ENCODE measurements at places on chromosomes 16 and 17.

DNA sequence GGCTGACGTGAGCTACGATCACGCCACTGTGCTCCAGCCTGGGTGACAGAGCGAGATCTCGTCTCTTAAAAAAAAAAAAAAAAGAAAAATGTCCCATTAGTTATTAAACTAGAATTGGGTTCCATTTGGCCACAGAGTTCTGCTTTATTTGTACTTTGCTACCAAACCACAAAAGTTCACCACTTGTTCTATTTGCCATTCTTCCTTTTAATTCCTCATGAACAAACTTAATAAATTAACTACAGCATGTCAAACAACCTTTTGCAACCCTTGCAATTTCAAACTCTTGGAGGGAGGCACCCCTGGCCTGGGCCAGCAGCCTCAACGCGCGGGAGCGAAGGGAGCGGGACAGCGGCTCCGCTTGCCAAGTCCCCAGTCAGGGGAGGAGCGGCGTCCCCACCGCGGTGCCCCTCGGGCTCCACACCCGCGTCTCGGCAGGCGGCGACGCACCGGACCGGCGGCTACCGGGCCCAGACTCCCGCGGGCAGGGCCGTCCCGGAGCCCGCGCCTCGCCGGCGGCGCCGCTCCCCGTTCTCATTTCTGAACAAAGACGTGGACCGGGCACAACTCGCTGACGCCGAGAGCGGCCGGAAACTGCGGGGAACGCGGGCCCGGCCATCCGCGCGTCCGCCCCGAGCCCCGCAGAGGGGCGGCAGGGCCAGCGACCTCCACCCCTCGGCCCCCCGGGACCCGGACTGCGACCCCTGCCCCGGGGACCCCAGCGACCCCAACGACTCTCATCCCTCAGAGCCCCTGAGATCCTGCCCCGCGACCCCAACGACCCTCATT is 775 bp downstream of the CYTH1 start:
- peak; percentile 90 for DNase-seq

GRCh38 chr17:44124118-44124438 is 637 bp upstream of the HDAC5 start:
- DNase-seq = no peak

DNA sequence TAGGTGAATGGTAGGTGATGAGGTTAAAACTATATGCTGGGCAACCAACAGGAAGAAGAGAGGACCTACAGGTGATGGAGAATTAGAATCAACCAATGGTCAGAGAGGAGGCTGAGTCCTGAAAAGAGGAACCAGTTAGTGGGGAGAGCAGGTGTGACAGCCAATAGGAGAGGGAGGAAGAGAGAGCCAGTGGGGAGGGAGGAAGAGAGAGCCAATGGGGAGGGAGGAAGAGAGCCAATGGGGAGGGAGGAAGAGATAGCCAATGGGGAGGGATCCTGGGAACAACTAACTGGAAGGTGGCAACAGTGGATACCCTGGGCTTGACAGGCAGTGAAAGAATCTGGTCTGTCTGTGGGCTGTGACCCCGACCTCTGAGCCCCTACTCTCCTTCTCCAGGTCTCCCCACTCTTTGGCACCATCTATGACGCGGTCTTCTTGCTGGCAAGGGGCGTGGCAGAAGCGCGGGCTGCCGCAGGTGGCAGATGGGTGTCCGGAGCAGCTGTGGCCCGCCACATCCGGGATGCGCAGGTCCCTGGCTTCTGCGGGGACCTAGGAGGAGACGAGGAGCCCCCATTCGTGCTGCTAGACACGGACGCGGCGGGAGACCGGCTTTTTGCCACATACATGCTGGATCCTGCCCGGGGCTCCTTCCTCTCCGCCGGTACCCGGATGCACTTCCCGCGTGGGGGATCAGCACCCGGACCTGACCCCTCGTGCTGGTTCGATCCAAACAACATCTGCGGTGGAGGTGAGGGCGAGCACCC is 3.7 kb downstream of the GUCY2D start:
- DNase-seq = no peak

GRCh38 chr16:73067671-73068540 is 20.0 kb upstream of the ZFHX3 start:
- no peak for DNase-seq

- no peak for DNase-seq
Observed at GRCh38 chr17:42975265-42975664, 4.6 kb downstream of the PTGES3L start.

DNA sequence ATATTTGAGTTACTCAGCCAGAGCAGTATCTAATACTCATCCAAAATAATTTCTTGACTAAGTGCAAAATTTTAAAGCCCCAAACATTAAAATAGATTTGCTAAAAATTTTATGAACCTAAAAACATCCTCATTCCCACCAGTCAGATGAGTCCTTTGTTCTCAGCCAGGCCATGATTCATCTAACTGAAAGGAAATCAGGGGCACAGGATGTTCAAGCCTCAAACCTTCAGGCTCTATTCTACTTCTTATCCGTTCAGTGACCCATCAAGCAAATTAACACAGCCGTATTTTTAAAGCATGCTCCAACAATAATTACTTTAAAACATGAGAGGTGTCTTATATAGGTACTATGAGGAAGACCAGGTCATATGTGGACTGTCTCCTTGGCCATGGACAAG is 176.5 kb upstream of the MON1B start:
- DNase-seq = no peak

DNA sequence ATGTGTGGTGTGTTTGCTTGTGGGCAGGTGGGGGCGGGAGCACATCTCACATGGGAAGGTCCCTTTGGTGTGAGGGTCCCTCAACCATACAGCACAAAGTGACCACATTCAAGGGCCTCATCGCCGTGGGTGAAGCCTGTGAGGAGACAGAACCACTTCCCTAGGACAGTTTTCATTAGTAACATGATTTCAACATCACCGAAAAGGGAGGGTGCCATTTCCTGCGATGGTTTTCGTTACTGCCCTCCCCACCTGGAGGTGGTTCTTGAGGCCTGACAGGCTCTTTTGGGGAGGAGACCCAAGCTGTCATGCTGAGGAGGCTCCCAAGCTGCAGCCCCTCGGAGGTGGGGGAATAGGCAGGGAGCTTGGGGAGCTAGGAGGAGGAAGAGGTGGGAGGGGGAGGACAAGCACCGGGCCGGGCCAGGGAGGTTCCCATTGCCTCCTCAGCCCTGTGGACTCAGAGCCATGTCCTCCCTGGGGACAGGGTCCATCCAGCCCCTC is 9.5 kb downstream of the CD300LB start:
- no peak for DNase-seq

- DNase-seq = no peak
Observed at GRCh38 chr17:27475981-27476895, 20.0 kb downstream of the KSR1 start.

DNA sequence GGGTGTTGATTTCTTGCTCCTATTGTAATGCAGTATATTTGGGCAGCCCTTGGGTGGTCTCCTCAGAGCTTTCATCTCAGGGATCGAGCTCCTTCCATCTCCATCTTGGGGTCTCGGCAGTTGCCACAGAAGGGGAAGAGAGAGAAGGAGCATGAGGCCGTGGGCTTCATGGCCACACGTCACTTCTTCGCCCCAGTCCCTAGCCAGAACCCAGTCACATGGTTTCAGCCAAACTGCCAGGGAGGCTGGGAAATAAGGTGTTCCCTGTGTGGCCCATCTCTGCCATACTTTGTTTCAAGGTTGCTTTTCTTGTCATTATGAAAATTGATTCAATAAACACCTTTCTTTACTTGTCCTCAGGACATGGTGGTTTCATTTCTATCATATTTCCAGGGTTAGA is 68.4 kb upstream of the NKD1 start:
- DNase-seq = no peak

- no peak for DNase-seq
Observed at GRCh38 chr17:80938556-80938955, 53.1 kb upstream of the CHMP6 start.

DNA sequence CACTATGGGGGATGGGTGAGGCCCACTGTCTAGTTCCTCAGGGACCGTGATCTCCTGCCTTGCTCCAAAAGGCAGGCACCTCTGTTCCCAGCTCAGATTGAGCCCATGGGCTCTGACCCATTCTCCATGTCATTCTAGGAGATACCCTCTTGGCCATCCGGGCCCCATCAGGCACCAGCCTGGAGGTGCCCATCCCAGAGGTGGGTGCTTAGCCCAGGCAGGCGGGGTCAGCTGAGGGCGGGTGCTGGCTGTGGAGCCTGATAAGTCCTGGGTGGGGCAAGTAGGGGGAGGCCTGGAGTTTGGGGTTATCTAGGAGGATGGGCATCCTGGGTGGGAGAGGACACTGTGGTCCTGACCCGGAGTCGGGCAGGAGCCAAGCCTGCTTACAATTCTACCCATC is 2.3 kb downstream of the E2F4 start:
- DNase-seq = no peak

- DNase-seq = no peak
Observed at GRCh38 chr17:27575096-27575911, 55.7 kb upstream of the LGALS9 start.

DNA sequence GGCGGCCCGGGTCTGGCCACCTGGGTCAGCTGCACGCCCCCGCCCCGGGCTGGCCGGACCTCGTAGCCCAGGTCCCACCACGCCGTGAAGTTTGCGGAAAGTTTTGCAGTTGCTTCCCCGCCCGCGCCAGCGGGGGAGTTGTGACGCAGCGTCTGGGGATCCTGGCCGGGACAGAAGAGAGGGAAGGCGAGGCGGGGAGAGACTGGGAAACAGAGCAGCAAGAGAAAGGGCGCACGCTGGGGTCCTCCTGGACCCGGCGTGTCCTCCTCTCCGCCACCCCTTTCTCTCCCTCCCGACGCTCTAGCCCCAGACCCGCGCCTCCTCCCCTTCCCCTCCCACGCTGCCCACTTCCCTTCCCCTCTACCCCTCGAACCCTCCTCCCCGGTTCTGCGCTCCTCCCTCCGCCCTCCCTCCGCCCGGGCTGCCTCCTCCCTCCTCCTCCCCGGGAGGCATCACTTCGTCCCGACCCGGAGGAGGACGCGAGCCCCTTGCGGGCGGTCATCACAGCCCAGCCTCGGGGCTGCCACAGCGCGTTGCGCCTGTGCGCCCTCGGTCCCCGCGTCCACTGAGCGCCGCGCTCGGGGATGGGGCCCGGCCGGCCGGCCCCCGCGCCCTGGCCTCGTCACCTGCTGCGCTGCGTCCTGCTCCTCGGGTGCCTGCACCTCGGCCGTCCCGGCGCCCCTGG is at the start of gene MRC2:
TSS of gene MRC2 (plus strand) at position 452 of the 685 bp plus-strand sequence. CDS start at position 585, 133 bp downstream.
- DNase-seq = no peak

DNA sequence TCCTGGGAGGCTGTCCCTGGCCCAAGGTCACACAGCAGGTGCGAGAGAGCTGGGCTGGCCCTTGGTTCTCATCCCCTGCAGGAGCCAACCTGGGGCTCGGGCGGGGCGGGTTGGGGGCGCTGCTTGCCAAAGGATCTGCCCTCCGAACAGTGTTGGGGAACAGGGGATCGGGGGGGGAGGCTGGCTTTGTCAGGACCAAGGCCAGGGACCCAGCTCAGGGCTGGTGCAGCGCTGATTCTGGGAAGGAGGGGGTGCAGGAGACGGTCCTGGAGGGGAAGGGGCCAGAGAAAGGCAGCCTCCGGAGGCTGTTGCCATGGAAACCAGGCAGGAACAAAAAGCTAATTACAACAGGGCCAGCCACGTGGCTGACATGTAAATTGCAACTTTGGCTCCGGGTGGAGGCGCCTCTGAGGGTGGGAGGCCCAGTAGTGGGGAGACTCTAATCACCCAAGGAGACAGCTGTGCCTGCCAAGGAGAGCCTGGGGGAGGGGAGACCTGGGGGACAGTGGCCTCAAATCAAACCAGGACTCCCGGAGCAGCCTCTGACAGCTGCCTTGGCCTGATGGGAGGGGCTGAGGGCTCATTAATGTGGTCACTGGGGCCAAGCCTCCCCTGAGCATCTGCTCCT is 1.3 kb downstream of the TUBB3 start:
- DNase-seq = no peak

DNA sequence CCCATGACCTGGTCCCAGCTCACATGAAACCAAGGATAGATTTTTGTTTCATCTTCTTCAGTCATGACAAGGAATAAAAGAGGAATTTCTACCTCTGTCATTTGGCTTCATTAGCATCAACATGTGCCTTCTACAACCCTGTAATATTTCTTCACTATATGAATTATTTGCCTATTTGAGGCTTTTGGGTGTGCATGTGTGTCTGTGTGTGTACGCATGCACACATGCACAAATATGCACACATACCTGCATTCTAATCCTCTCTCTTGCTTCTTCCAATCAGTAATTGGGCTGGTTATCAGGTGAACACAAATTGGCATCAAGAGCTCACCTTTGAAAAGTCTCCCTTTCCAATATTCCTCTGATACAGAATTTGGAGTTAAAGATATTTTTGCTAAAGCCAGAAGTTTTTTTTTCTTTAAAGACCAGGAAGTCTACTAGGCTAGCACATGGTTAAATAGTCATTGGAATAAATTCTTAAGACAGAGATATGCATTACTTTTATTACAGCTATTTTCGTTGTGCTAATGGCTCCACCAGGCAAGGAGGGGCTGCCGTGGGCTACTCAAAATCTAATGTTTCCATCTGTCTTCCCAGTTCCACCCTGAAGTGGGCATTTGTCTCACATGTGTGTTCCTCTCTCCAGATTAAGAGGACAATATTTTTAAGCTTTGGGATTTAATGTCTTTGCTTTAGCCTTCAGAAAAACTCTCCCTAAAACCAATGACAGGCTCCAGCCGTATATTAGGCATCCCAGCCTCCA is 547.2 kb upstream of the CDH5 start:
- DNase-seq = no peak

Measured in chondrocyte (in vitro differentiated cells).